Activated T-cell treated with anti-CD3 and anti-CD28 coated beads, Interleukin-2, amount 50 U/mL, for 72 hours (primary cell): ENCODE measurements at places on chromosomes 16 and 17. TPM values are rescaled to one million over a fixed set of nuclear protein-coding genes. Genes with fewer than 3 reads are reported as not detected.
A peak's percentile ranks its signal among the peaks of the same experiment; 100 is the strongest.

DNA sequence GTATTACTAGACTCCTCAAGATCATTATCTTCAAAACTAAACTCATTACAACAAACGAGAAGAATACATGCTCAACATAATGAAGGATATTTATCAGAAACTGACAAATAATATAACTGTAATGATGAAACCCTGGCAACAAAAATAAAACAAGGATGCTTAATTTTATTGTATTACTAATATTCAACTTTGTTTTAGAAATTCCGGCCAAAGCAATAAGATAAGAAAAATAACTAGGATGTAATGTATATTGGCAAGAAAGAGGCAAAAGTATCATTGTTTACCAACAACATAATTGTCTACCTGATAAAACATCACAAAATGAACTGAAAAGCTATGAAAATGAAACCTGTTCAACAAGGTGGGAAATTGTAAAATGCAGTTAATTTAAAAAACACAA, 588.3 kb upstream of the ZFHX3 start:
- no peaks in the 10 kb centered on the region for H3K36me3 ChIP-seq
- no peak overlapping the region for H3K4me3 ChIP-seq
- H3K27ac ChIP-seq = no peak overlapping the region
- no peak for DNase-seq
- no peaks in the 10 kb centered on the region for H3K27me3 ChIP-seq

DNA sequence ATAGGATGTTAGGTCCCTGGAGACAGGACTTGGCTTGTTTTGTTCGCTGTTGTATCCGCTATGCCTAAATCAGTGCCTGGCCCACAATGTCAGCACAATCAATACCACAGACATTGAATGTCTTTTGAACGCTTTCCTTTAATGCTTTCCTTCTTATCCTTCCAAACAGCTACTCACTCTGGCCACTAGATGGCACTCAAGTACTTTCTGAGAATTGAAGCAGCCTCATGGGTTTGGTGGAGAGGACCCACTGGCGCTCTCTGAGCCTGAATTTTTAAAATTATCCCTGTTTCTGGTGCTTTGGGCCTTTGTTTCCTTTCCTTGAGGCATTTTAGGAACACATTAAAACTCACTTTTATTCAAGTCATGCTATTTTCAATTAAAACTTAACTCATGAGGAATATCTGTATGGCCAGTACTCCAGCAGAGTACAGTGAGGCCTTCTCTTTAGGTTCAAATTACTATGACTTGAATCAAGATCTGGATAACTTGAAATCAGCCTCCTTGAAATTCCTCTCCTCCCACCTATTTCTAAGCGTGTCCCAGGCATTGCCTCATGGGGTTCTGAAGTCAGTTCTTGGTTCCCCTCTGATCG, 3.2 kb upstream of the NLRP1 start:
- peaks cover 5% of the 10 kb centered on the region for H3K36me3 ChIP-seq
- H3K27ac ChIP-seq = peak overlapping the region; percentile 51

DNA sequence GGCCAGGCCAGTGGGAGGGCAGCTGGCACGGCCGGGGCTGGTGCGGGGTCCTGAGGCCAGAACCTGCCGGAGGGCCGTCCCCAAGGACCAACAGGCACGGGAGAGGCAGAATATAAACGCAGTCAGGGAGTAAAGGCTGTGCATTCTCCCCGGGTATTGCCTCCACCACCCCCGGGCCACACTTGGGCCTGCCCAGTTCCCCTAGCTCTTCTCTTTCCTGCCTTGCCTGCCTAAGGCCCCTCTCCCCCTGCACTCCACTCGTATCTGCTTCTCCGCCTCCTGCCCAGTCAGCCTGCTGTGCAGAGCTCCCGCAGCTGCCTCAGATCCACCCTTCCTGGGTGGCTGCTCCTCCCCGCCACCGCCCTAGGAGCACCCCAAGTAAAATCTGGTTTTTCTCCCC, 5.0 kb upstream of the RPH3AL start:
- H3K4me3 ChIP-seq = no peak overlapping the region
- no peak overlapping the region for H3K27ac ChIP-seq
- DNase-seq = no peak
- H3K36me3 ChIP-seq = peaks cover 10% of the 10 kb centered on the region
- H3K4me1 ChIP-seq = no peaks in the 10 kb centered on the region
- no peaks in the 10 kb centered on the region for H3K27me3 ChIP-seq

- H3K27ac ChIP-seq = no peak overlapping the region
- no peak for DNase-seq
- H3K4me3 ChIP-seq = no peak overlapping the region
- H3K36me3 ChIP-seq = peaks cover 24% of the 10 kb centered on the region
- peaks cover 79% of the 10 kb centered on the region for H3K4me1 ChIP-seq
These were observed 30.7 kb upstream of the PIK3R6 start for GRCh38 chr17:8898126-8898525.

Gene ZG16B
- total RNA-seq = 3.9 TPM

GRCh38 chr16:11136600-11136999, 119.4 kb downstream of the SOCS1 start:
- no peak for DNase-seq
- peaks cover 87% of the 10 kb centered on the region for H3K4me1 ChIP-seq
- H3K4me3 ChIP-seq = no peak overlapping the region
- H3K36me3 ChIP-seq = peaks cover 12% of the 10 kb centered on the region
- H3K27ac ChIP-seq = no peak overlapping the region

DNA sequence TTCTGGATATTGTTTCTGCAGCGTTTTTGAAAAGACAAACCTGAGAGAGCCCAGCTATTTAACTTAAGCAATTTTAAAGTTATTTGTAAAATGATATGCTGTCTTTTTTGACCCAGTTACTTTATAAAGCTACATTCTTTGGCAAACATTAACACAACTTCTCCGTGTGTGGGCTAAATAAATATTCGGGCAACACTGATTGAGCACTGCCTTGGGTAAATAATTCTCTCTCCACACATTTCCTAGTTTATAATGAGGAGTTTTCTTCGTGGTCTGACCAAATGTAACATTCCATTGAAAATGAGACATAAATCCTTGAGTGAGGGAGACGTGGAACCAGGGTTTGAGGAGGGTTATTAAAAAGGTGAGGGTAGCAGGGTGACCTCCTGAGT, 142.8 kb downstream of the WWOX start:
- no peaks in the 10 kb centered on the region for H3K4me1 ChIP-seq
- no peak for DNase-seq
- H3K36me3 ChIP-seq = no peaks in the 10 kb centered on the region
- H3K27me3 ChIP-seq = no peaks in the 10 kb centered on the region
- H3K4me3 ChIP-seq = no peak overlapping the region

DNA sequence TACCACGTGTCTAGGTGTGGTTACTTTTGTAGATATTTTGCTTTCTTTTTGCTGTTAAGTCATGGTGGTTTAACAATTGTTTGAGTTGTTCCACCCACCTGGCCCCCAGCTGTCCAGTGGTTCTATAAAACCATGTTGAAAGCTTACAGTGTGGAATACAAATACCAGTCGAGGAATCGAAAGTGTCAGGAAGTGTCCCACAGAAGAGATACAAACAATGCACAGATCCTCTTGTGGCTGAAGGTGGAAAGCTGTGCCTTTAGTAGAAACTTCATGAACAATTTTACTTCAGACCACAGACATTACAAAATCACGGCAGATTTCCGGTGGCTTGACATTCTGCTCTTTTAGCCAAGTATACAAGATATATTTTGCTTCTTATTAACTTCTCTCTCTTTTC, 782.4 kb upstream of the SOX9 start:
- no peaks in the 10 kb centered on the region for H3K4me1 ChIP-seq
- H3K4me3 ChIP-seq = no peak overlapping the region
- no peaks in the 10 kb centered on the region for H3K27me3 ChIP-seq
- no peak overlapping the region for H3K27ac ChIP-seq
- no peak for DNase-seq

DNA sequence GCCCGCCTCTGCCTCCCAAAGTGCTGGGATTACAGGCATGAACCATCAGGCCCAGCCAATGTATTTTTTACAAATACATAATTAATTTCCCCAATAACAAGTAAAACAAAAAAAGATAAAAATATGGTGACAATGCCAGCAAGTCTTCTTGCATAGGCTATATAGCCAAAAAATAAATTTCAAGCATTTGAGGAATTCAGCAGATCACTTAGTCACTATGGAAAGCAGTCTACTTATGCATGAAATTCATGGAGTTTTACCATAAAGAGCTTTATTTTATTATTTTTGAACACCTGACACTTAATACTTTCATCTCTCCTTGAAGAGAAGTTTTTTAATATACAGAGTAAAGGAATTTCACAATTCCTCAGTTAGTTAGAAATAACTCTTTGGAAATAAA, 56.4 kb downstream of the BRIP1 start:
- H3K27ac ChIP-seq = no peak overlapping the region
- H3K4me3 ChIP-seq = no peak overlapping the region
- peaks cover 6% of the 10 kb centered on the region for H3K36me3 ChIP-seq
- no peak for DNase-seq

Gene CEP295NL
- total RNA-seq = 0.12 TPM

Gene KIF2B
- not detected for total RNA-seq

Gene SCGB1C2
- total RNA-seq = not detected

- DNase-seq = no peak
- no peaks in the 10 kb centered on the region for H3K27me3 ChIP-seq
- H3K27ac ChIP-seq = no peak overlapping the region
- no peaks in the 10 kb centered on the region for H3K36me3 ChIP-seq
- no peak overlapping the region for H3K4me3 ChIP-seq
- peaks cover 6% of the 10 kb centered on the region for H3K4me1 ChIP-seq
These were observed 49.9 kb downstream of the NT5M start for GRCh38 chr17:17352836-17353624.

GRCh38 chr16:4179020-4179419, 62.8 kb upstream of the ADCY9 start:
- H3K4me3 ChIP-seq = no peak overlapping the region
- DNase-seq = no peak
- no peak overlapping the region for H3K27ac ChIP-seq
- peaks cover 16% of the 10 kb centered on the region for H3K4me1 ChIP-seq

Gene GINS3
- total RNA-seq = 18.1 TPM

Gene YPEL2
- total RNA-seq = 18.9 TPM

DNA sequence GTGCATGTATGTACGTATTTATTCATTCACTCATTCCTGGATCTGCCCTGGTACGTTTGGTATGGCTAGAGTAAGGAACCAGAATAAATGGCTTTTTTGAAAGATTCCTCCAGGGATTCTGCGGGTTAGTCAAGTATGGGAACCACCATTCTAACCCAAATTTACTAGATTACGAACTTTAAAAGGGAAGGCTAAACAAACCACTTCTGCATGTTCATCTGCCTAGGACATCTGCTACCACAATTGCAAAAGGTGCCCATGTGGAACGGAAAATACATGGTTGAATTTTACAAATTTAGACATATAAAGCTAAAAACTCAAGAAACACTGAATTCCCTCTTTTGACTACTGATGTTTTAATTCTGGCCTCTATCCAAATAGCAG, 22.1 kb downstream of the CYTH1 start:
- H3K27ac ChIP-seq = peak overlapping the region; percentile 84
- peaks cover 90% of the 10 kb centered on the region for H3K4me1 ChIP-seq
- no peak for DNase-seq
- H3K36me3 ChIP-seq = peaks cover 1% of the 10 kb centered on the region

DNA sequence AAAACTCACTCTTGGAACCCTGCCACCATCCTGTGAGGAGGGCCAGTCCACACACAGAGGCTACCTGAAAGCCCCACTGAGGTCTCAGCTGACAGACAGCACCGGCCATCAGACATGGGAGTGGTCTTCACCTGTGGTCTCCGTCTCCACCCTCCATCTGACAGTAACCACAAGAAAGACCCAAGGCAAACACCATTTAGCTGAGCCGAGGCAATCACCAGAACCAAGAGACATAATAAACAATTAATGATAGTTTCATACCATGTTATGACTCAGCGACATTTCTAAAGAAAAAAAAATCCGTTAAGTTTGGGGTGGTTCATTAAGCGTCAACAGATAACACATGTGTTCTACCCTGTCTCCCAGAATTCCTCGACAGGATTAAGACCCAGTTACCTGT, 6.1 kb upstream of the EVPLL start:
- no peaks in the 10 kb centered on the region for H3K36me3 ChIP-seq
- no peaks in the 10 kb centered on the region for H3K4me1 ChIP-seq
- no peak overlapping the region for H3K4me3 ChIP-seq

Gene SDK2
- 0.26 TPM for total RNA-seq

Gene KLHL10
- total RNA-seq = not detected

DNA sequence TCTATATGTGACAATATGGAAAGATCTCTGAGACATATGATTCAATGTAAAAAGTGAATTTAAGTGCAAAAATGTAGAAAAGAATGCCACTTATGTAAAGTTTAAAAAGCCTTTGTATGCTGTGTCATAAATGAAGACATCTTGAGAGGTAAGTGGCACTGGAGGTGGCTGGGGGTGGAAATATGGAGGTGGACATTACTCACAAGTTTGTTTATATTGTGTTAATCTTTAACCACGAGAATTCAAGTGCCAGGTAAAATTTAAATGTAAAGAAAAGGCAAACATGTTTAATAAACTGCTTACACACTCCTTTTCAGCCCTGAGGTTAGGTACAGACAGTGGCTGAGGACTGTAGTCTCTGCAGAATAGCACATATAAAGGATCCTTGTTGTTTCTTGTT, 235.1 kb downstream of the ABCC12 start:
- H3K4me3 ChIP-seq = no peak overlapping the region
- H3K4me1 ChIP-seq = no peaks in the 10 kb centered on the region
- H3K27me3 ChIP-seq = no peaks in the 10 kb centered on the region
- no peak overlapping the region for H3K27ac ChIP-seq
- H3K36me3 ChIP-seq = no peaks in the 10 kb centered on the region

DNA sequence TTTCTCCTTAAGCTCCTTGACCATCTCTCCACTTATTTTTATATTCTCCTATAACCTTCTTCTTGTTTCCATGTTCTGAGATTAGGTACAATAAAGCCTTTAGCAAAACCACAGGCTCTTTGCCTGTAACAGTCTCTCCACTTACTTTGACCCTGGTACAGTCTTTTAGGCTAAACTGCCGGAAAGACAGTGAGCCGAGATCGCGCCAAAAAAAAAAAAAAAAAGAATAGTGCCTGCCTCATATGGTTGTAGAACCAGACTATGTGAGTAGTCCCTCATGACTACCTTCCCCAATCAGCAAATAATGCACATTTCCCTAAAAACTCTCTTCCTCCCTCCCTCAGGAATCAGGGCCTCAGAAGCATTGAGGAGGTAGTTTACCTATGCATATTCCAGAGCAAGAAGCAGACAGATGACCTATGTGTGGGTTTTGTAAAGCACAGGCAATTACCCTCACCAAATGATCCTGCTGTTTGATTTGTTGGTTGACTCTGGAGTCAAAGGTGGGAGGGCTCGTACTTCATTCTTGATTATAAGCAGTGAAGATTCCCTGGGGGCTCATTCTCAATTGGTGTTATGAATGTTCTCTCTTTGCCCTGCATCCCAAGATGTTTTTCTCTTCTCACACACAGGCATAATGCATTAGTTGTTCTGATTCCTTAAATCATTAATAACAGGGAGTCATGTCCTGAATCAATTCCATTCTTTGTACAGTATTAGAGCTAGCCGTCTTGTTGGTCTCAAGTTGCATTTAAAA, 8.9 kb upstream of the NME1 start:
- DNase-seq = no peak
- no peaks in the 10 kb centered on the region for H3K36me3 ChIP-seq
- no peak overlapping the region for H3K4me3 ChIP-seq
- H3K4me1 ChIP-seq = peaks cover 23% of the 10 kb centered on the region

Gene AATK
- total RNA-seq = 0.81 TPM
